ENCODE measurements at places on chromosomes 1 and 21. TPM values are rescaled to one million over a fixed set of nuclear protein-coding genes. Genes with fewer than 3 reads are reported as not detected.

VCAM1 gene
- 5.6 TPM for polyA plus RNA-seq

DNA sequence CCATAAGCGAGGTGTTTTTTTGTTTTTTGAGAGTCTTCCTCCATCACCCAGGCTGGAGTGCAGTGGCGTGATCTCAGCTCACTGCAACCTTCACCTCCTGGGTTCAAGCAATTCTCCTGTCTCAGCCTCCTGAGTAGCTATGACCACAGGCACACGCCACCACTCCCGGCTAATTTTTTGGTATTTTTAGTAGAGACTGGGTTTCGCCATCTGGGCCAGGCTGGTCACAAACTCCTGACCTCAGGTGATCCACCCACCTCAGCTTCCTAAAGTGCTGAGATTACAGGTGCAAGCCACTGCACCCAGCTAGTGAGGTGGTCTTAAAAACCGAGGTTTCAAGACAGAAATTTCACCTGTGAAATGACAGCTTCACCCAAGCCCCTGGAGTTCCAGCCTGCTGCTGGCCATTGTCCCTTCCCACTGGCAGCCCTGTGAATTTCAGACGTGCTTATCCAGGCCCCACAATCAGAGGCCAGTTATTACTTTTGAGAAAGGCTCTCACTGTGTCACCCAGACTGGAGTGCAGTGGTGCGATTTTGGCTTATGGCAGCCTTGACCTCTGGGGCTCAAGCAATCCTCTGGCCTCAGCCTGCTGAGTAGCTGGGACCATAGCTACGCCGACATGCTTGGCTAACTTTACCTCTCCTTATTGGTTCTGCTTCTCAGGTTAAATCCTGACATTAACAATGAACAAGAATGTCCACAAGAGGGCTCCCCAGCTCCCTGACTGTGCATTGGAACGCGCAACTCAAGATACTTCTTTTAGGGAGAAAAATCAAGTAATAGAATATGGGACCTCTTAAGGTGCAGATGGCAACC, 19.4 kb downstream of the ENO1 start:
- DNase-seq: no peak

- no peak for DNase-seq
These were observed 37.5 kb upstream of the GRIK3 start for GRCh38 chr1:37071829-37072228.

GRCh38 chr1:50526431-50526830, 103.2 kb upstream of the DMRTA2 start:
- DNase-seq: no peak

DNA sequence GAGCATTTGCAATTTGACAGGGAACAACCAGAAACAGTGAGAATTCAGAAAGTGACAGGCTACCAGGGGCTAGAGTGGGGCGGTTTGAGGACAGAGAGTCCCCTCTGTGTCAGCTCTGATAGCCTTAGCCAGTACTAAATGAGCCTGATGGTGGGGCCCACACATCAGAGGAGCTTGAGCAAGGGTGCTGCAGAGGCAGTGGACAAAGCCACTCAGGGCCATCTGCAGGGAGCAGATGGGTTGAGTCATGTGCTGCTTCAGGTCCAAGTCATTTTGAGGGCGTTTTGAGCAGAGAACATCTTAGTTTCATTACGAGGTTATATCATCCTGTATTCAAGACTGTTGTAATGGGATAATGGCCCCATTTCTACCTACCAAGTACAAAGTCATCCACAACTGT, 7.7 kb downstream of the LRRC52 start:
- DNase-seq: no peak

RBM11 gene
- 0.29 TPM for polyA plus RNA-seq

DNA sequence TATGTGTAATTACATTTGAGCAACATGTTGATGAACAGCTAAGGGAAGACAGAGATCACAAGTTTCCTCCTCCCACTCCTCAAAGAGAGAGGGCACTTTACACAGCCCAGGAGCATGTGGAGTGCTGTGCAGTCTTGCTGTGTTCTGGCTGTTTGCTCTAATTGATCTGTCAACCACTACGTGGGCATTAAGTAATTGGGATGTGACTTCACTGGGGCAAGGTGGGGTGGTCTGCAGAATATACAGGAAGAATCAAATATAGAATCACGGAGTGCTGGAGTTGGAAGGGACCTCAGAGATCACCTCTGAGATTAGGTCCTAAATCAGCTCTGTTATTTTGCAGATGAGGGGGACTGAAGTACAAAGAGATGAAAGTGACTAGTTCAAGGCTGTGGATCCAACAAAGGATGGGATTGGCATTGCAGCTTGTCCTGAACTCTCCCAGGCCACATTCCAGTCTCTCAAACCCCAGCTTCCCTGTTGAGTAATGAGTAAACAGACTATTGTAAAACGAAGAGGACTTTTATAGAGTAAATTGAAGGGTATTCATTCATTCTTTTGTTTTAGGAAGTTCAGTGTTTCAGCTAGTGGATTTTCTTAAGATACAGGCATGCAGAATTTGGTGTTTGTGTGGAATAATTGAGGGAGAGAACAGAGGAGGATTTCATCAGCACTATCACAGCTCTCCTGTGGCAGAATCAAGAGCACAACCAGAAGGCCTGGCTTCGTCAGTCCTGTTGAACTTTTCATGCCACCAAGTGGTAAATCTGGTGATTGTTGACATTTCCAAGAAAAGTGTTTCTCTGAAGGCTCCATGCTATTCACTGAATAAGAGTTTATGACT, 22.4 kb downstream of the NOS1AP start:
- DNase-seq: no peak

DNA sequence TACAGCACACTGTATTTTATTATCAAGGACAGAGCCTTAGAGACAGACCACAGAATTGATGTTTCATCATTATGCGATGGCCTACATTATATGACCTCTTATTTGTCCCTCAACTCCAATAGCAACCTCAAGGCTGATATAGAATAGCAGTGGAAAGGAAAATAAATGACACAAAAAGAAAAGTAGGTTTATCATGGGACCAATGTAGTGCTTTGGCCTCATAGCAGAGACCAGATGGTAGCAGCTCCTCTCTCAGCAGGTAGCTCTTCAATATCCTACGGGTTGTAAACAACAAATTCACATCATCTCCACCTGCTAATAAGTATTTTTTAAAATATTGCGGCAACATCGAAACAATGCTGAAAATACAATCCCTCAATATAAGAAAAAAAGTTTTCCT, 25.2 kb downstream of the ANP32E start:
- no peak for DNase-seq

- no peak for DNase-seq
These were observed 233.0 kb downstream of the RWDD3 start for GRCh38 chr1:95467036-95467435.

DNA sequence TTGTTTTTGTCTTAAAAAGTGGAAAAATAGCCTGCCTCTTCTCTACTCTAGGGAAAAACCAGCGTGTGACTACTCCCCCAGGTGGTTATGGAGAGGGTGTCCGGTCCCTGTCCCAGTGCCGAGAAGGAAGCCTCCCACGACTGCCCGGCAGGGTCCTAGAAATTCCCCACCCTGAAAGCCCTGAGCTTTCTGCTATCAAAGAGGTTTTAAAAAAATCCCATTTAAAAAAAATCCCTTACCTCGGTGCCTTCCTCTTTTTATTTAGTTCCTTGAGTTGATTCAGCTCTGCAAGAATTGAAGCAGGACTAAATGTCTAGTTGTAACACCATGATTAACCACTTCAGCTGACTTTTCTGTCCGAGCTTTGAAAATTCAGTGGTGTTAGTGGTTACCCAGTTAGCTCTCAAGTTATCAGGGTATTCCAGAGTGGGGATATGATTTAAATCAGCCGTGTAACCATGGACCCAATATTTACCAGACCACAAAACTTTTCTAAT, 35.0 kb upstream of the TDRD10 start:
- DNase-seq: peak; percentile 43

DNA sequence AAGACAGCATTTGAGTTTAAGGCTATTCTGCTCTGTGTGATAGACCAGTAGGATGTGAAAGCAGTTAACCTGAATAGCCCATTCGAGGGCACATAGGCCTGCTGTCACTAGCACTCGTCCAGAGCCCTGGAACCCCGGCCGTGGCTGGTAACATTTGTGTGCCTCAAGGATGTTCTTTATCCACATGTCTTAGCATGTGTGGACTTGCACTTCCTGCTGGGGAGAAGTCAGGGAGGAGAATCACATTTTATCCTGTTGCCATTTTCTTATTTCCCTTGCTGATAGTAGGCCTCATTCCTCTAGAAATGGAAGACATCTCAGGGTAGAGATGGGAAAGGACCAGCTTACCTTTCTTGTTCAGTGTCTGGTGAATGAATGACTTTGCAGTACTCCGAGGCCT, 54.7 kb downstream of the VPS13D start:
- no peak for DNase-seq

KRTAP11-1 gene
- not detected for polyA plus RNA-seq

APOBEC4 gene
- polyA plus RNA-seq: 0.25 TPM

DNA sequence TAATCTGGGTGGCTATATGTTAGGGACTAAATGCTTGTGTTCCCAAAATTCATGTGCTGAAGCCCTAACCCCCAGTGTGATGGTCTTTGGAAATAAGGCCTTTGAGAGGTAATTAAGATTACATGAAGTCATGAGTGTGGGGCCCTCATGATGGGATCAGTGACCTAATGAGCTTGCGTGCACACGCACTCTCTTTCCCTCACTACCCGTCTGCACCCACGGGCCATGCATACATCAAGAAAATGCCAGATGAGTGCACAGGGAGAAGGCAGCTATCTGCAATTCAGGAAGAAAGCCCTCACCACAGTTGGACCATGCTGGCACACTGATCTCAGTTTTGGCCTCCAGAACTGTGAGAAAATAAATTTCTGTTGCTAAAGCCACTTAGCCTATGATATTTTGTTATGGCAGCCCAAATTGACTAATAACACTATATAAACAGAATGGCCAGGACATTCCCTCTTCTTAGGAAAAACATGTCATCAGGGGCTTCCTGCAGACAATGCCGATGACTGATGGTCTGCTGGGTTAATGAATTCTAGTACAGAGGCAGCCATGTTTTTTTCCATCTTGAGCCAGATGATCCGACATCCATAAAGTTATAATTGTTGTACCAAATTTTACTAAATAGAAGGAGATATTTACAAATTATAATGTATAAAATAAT, 18.1 kb upstream of the MYOG start:
- DNase-seq: no peak

LAMB3 gene
- polyA plus RNA-seq: not detected

DNA sequence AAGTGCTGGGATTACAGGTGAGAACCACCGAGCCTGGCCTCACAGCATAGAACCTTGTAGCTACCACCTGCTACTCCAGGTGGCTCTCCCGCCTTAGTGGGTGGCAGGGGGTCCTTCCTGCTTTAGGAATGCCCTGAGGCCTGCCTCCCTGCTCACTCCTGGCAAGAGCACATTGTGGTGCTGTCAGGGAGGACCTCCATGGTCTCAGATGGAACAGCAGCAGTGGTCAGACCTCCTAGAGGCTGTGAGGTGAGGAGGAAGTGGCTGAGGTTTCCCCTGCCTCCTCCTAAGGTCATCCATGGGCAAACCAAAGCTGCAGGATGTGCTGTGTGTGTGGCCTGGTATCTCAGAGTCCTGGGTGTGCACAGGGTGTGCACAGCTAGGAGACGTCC, 6.7 kb downstream of the SOX13 start:
- no peak for DNase-seq

DNA sequence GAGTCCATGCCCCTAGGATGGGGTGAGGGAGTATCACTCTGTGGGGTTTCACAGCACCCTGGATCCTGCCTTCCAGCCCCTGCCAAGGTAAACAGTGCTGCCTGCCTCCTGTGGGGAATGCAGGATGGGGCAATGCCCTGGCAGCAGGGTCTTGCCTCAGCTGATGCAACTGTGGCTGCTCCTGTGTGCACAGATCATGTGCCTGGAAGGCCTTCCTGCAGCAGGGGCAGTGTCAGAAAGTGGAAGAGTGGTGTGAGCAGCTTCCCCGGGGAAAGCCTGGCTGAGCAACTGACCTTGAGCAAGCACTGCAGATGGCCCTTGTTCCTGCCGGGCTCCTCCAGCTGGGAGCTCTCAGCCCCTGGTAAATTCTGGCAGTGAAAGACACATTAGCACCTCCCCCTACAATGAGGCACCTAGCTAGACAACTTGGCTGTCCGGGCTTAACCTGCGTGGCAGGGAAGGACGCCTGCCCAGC, 9.9 kb downstream of the TOR3A start:
- no peak for DNase-seq

DNA sequence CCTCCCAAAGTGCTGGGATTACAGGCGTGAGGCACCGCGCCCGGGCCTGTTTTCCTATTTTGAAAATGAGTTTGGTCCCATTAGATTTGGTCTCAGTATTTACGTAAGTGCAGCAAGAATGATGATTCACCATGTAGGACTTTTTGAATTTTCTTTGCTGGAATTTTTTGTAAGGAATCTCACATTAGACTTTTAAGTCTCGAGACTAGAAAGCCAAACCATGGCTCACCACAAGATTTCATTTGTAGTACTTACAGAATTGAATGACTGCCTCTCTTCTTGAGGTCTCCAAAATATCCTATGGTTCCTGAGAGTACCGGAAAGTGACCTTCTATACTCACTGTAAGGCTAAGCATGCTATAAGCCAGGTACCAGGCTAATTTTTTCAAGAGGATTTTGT, 325 bp downstream of the OR14A2 start:
- DNase-seq: no peak

DNA sequence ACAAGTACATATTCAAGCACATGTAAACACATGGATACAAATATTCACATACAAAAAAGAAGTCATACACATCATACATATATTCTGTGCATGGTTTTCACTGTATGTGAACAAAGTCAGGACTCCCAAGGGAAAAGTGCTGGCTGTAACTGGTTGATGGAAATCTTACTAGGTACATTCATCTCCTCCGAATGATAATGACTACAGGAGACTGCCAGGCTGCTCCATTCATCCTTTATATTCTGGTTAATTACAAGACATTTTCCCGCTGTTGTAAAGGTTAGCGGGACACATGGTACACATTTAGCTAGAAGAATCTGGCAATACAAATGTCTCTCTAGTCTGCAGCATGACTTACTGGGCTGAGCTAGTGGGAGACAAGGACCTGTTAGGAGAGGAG, 26.2 kb upstream of the HMGB4 start:
- DNase-seq: no peak

TP73 gene
- 27.6 TPM for polyA plus RNA-seq

DNA sequence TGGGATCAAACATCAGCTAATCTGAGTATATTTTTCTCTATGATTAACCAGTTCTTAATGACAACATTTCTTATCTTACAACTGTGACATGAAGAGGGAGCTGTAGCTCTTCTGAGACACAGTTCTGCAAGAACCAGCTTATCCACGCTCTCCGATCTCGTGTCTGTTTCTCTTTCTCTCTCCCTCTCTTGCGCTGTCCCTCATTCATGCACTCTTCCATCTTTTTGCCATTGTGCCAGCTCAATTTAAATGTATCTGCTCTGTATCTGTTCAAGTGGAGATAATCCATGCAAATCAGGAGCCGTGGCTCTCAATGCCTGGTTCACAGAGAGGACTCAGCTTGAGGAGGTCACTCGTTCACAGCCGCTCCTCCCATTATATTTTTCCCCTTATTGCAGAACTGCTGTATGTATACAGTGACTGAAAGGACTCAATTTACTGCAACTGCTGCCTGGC, 494.7 kb upstream of the ADGRL2 start:
- DNase-seq: no peak
